ENCODE measurements at places on chromosomes 13 and 19.

DNA sequence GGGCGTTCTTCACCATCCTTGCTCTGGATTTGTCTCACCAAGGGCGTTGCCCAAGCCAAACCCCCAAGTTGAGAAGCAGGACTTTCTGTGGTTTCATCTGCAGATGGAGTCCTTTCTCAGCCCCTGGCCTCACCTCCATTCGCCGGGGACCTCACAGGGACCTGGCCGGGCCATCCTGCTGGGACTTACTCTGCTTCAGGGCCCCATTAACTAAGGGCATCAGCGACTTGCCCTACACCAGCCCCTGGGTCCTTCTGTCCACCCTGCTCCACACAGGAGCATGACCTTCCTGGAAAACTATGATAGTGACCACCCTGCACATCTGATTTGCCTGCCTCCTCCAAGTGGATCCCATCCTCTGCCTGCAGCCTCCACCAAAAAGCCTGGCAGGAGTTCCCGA, 47.2 kb upstream of the SPACA7 start:
- no peak for DNase-seq

DNA sequence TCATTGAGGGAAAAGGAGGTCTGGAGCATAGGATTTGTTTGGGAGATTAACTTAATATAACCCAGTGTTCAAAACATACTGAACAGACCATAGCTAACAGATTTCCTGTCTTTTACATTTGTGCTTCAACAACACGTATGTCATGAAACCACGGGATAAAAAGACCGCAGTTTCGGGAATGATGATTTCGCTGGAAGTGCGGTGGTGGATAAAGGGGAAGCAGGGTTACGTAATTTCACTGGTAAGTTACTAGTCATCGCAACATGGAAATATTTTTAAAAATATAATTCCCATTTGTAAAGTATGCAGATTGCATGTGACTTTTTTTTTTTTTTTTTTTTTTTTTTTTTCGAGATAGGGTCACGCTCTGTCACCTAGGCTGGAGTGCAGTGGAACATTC, 237.4 kb downstream of the LMO7 start:
- no peak for DNase-seq

GRCh38 chr13:103351035-103351828, 285.0 kb upstream of the SLC10A2 start:
- no peak for DNase-seq

GRCh38 chr19:49064768-49065611, at the start of gene NTF4:
Gene NTF4 (minus strand): TSS chr19:49064818. CDS start chr19:49061997, 2,821 bp downstream.
- DNase-seq = no peak

GRCh38 chr13:111911754-111912452, 155.0 kb upstream of the SOX1 start:
- no peak for DNase-seq

- no peak for DNase-seq
These were observed 3.4 kb upstream of the WIZ start for GRCh38 chr19:15453091-15453578.

GRCh38 chr13:69921156-69921555, 186.5 kb upstream of the ATXN8OS start:
- no peak for DNase-seq

DNA sequence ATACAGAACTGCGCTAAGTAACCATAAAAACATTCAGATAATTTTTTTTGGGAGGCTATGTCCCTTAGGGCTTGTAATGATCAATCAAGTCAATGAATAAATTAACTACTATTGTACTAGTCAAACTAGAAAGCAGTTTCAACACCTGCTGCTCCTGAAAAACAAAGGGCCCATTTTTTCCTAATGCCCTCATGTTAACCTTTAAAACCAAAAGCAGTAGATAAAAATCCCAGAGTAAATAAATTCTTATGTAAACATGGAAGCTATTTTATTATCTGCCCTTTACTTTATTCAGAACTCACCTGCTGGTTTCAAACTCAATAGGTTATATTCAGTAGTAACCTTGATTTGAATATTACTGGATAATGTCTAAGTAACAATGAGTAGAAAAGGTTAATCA, 159.5 kb upstream of the STARD13 start:
- no peak for DNase-seq

GRCh38 chr19:5103061-5103701, 134.3 kb downstream of the KDM4B start:
- DNase-seq = no peak

DNA sequence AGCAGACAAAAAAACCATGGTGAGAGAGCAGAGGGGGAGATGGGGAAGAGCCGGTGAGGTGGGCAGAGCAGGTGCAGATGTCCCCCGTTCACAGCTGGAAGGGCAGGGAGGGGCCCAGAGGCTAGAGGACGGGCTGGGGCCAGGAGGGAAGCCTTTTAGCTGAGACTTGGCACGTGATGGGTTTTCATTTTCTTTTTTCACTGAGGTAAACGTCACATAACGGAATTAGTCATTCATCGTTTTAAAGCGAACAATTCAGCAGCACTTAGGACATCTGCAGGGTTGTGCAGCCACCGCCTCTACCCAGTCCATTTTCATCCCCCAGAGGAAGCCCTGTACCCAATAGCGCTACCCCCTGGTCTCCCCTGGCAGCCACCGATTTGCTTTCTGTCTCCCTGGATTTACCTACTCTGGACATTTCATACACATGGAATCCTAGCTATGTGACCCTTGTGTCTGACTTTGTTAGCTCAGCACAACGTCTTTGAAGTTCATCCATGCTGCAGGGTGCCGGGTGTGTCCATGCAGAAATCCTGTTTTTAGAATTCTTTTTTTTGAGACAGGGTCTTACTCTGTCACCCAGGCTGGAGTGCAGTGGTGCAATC, 16.0 kb upstream of the EMC10 start:
- no peak for DNase-seq

- no peak for DNase-seq
These were observed 15.7 kb upstream of the TEX29 start for GRCh38 chr13:111304603-111305289.

- DNase-seq = no peak
These were observed 15.7 kb downstream of the TIMM13 start for GRCh38 chr19:2411709-2412108.

- no peak for DNase-seq
These were observed 3.9 kb upstream of the CLEC4M start for GRCh38 chr19:7759156-7759555.

GRCh38 chr13:110108348-110109139, 198.4 kb downstream of the COL4A1 start:
- DNase-seq = no peak

DNA sequence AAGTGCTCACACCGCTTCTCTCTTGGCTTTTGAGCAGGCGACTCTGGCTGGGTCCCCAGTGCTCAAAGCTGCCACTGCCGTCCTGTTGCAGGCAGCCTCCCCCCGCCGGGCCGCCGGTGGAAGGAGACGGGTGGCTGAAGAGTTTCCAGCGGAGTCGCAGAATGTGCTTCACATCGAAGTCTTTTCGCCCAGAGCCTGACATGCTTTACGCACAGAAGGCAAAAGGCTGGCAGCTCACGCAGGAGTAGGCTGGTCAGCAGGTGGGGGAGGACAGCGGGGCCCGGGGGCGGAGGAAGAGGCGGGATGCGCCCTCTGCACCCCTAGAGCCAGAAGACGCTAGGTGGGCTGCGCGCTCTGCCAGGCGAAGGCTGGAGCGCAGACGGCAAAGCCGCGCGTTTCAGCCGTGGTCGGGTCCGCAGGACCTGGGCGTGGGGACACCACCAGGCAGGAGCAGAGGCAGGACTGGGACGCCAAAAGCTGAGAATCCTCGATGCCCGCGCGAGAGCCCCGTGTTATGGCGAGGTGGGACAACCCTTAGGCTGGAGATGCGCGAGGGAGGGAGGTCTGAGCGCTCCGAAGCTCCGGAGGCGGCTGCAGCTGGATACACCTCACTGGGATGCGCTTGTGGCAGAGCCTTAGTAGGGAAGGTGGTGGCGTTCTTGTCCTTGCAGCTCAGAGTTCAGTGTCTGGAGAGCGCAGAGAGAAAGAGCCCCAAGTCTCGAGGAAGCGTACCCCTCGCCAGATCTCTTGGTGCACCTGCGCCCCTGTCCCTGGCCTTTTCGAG, at the start of gene ATXN8OS:
Gene ATXN8OS, plus strand, starts transcription at position 329 of the 784 bp plus-strand sequence.
- no peak for DNase-seq

- DNase-seq = no peak
These were observed 20.1 kb downstream of the THSD1 start for GRCh38 chr13:52385870-52386269.

- DNase-seq = peak; percentile 78
These were observed 100.4 kb downstream of the STK24 start for GRCh38 chr13:98476538-98476966.

- no peak for DNase-seq
These were observed 2.7 kb upstream of the ARHGEF1 start for GRCh38 chr19:41880329-41880708.

GRCh38 chr13:40631605-40632004, 34.8 kb downstream of the FOXO1 start:
- DNase-seq = no peak

DNA sequence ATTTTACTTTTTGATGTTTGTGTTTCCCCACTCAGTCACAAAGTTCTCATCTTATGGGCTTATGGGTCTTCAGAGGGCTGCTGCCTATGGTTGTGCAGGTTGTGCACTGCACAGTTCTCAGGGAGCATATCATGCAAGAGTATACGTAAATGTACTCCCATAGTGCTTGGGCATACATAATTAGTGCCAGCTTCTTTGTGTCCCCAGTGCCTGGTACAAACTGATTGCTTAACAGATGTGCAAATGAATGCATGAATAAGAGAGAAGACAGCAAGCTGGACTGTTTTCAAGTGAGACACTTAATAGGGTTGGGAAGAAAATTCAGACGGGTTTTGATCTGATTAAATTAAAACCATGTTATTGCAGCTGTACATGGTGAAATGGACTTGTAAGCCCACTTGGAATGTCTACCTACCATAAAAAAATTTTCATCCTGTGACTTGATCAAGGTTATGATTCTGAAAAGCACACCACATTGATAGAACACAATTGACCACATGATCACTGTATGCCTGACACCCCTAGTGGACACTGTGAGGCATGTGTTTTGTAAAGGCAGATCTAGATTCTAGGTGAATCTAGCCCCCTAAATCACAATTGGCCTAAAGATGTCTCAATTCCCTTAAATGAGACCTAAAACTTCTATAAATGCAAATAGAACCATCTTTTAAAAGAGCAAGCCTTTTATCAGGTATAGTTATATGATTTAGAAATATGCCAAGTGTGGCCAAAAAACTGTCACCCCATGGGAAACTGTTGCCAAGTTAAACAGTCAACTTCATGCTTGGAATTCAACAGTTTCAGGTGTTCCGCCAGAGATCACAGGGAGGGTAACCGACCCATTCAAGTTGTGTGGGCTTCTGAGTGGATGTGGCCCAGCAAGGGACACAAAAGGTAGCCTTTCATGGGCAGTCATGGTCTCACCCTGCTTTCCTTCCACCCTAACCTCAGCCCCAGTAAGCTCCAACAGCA, 27.9 kb downstream of the FAM124A start:
- no peak for DNase-seq

- DNase-seq = no peak
These were observed 40.7 kb downstream of the MZT1 start for GRCh38 chr13:72686766-72687165.

- no peak for DNase-seq
These were observed 12.3 kb upstream of the HSPH1 start for GRCh38 chr13:31174018-31174417.

DNA sequence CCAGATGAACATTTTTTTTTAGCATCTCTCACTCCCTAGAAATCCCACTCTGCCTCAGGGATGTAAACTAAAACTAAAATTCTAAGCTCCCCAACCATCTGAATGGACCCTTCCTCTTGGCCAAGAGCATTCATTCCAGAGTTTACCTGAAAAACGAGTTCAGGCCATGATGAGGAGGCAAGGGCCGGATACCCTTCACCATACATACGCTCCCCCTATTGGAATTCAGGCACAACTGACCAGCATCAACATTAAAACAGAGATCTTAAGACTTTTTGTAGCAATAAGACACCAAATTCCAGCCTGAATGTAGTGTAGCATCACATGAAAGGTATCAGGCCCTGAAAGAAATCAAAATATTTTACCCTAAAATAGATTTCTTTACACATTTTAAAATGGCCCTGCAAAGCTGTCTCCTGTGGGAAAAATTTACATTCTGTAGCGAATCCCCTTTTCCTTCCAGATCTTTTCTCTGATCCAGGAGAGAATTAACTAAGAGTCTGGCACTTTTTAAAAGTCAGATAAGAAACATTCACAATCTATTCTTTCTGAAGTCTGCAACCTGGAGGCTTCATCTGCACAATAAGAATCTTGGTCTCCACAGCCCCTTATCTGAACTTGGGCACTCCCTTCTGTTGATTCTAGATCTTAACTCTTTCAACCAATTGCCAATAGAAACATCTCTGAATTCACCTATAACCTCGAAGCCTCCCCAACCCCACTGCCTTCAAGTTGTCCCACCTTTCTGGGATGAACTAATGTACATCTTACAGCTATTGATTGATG, 888.5 kb downstream of the UQCRFS1 start:
- DNase-seq = no peak

DNA sequence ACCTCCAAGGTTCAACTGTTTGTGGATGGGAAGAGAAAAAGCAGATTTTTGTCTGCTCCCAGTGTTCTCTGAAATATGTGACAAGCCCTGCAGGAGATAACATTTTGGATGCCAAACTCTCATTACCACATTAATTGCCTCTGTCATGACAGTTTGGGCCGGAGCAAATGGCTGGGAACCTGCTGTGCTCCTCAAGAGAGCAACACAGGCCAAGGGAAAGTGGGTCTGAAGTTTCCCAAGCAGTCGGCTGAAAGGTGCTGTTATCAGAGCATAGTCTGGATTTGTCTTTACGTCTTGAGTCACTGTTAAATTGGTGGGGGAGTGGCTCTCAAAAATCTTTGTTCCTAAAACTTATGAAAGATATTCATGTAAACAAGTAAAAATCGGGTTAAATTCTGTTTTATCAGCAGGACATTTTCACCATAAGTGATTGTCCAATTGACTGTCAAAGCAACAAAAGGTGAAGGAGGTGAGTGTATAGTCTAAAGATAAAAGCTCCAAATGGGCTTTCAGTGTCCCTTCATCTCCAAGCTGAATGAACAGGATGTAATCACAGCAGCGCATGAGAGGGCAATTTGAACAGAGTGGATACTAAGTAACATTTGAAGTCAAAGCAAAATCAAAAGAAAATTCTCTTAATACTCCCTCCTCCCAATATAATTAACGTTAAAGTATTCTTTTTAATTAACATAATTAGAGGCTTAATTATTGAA, 844.8 kb downstream of the PCDH17 start:
- no peak for DNase-seq

DNA sequence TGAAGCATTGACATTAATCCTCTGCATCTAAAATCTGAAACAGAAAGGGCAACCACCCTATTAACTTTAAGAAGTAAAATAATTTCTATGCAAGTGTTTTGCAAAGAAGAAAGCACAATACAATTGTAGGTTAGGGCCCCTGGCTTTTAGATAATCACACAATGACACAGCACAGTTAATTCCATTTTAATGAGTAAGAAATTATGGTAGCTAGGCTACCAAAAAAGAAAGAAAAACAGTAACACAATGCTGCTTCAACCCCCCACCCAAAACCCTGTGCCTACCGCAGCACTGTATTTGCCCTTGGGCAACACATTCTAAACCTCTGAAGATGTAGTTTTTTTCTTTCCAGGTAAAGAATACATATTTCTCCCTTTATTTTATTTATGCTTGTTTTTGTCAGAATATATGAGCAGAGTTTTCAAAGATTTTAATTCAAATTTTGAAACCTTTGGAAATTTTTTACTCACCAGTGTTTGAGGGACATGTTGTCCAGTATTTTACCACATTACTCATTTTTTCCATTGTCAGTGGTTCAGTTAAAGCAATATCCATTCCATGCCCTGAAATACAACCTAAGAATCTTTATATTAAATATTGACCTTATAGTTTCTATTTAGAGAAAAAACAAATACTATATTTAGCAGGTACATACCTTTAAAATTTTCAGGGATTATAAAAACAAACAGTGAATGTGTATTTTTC, 21.1 kb downstream of the SOHLH2 start:
- no peak for DNase-seq

- no peak for DNase-seq
These were observed 1.8 kb downstream of the ZFR2 start for GRCh38 chr19:3866910-3867638.

All from stimulated activated CD8-positive, alpha-beta memory T cell treated with anti-CD3 and anti-CD28 coated beads, Interleukin-7, amount 100 ng/mL, for 48 hours (primary cell).